ENCODE measurements at places on chromosomes 13 and 19. TPM values are rescaled to one million over a fixed set of nuclear protein-coding genes. Genes with fewer than 3 reads are reported as not detected.

Gene PSG3
- not detected for total RNA-seq

Gene DPF1
- 1.3 TPM for total RNA-seq

Gene FXYD7
- not detected for total RNA-seq

Gene STARD13
- total RNA-seq = 32.5 TPM

Gene NFKBIB
- total RNA-seq = 23.6 TPM

Gene GTF3A
- total RNA-seq = 106 TPM

Gene NAPSA
- total RNA-seq = under 0.01 TPM

Gene AMER2
- total RNA-seq = not detected

Measured in pulmonary artery endothelial cell (primary cell).